ENCODE measurements at places on chromosomes 7 and 10.

DNA sequence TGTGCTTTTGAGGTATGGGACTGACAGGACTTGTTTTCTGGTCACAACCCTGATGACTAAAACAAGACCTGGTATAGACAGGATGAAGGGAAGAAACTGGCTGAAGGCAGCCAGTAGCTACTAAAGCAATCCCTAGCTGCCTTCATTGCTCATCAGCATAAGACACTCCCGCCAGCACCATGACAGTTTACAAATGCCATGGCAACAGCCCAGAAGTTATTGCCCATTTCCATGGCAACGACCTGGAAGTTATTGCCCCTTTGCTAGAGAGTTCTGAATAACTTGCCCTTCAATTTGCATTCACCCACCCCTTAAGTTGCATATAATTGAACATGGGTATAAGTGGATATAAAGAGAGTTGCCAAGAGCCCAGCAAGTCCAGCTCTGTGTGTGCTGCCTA, 169.6 kb upstream of the FAM171A1 start:
- no peak for DNase-seq

DNA sequence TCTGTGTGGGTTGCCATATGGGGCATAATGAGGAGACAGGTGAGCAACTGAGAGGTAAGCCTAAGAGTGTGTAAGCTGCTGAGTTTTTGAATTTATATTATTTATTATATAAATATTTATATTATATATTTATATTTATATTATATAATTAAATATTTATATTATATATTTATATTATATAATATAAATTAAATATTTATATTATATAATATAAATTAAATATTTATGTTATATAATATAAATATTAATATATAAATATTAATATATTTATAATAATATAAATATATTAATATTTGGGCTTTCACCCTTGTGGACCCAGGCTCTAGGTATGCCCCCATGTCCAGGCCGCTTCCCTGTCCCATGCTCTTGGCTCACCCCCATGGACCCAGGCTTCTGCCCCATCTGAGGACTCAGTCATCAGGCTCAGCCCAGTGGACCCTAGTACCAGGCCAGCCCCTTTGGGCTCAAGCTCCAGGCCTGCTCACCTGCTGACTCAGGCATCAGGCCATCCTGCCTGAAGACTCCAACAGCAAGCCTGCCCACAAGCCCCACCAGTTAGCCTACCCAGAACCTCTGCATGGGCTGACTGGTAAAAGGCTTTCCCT, 755.4 kb downstream of the SUGCT start:
- DNase-seq, result no peak

DNA sequence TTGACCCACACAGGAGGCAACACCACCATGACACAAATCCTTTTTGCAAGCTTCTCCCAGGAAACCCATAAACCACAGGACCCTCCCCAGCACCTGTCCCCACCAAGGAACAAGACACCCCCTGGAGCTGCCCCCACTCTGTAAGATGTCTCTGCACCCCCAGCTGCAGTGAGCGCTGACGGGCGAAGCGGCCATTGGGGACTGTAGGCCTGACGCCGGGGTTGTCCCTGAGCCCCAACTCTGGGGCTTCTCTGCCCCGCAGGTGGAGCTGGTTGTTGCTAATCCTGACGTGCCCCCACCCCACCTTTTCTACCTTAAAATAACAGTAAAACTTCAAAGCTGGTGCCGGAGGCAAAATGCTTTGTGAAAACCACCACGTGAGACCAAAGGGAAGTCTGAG, 94.7 kb upstream of the PPP2R2D start:
- DNase-seq, result no peak

GRCh38 chr7:100137851-100138760, 10.6 kb upstream of the LAMTOR4 start:
- DNase-seq, result no peak

- peak; percentile 21 for DNase-seq
Observed at GRCh38 chr7:101058355-101058754, 26.9 kb upstream of the TRIM56 start.

All from stimulated activated CD4-positive, alpha-beta T cell treated with anti-CD3 and anti-CD28 coated beads, Interleukin-1b, Interleukin-23, amount 100 ng/mL, for 1 hour (primary cell).